ENCODE measurements at places on chromosomes 16 and 17. TPM values are rescaled to one million over a fixed set of nuclear protein-coding genes. Genes with fewer than 3 reads are reported as not detected.

DNA sequence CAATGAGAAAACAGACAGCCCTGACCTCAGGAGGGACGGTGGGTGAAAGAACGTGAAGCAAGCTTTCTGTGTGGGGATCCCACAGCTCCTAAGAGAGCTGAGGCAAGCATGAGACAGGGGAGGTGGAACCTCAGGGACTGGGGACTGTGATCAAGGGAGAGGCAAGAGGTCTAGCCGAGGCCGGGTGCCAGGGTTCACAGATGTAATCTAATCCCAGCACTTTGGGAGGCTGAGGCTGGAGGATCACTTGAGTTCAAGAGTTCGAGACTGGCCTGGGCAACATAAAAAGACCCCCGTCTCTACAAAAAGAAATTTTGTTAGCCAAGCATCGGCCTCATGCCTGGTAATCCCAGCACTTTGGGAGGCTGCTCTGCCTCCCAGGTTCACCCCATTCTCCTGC is 4.5 kb upstream of the ADAM11 start:
- peaks cover 12% of the 10 kb centered on the region for H3K27me3 ChIP-seq
- H3K36me3 ChIP-seq: no peaks in the 10 kb centered on the region
- no peak overlapping the region for H3K27ac ChIP-seq
- no peak overlapping the region for H3K4me3 ChIP-seq
- no peak for ATAC-seq
- no peaks in the 10 kb centered on the region for H3K4me1 ChIP-seq

DNA sequence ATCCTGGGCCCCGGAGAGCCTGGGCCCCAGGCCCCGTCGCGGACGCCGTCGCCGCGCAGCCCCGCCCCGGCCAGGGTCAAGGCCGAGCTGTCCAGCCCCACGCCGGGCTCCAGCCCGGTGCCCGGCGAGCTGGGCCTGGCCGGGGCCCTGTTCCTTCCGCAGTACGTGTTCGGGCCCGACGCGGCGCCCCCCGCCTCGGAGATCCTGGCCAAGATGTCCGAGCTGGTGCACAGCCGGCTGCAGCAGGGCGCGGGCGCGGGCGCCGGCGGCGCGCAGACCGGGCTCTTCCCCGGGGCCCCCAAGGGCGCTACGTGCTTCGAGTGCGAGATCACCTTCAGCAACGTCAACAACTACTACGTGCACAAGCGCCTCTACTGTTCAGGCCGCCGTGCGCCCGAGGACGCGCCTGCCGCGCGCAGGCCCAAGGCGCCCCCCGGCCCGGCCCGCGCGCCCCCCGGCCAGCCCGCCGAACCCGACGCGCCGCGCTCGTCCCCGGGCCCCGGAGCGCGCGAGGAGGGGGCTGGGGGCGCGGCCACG is 36.8 kb upstream of the ZC3H18 start:
- no peaks in the 10 kb centered on the region for H3K27me3 ChIP-seq
- H3K4me3 ChIP-seq: no peak overlapping the region
- ATAC-seq: no peak
- H3K27ac ChIP-seq: no peak overlapping the region
- no peaks in the 10 kb centered on the region for H3K4me1 ChIP-seq

Gene DPEP1
- total RNA-seq: not detected

Gene HOXB4
- 2.8 TPM for total RNA-seq

GRCh38 chr17:4152471-4152870 is 9.5 kb downstream of the CYB5D2 start:
- no peak overlapping the region for H3K27ac ChIP-seq
- no peak overlapping the region for H3K4me3 ChIP-seq

Gene PRR29
- total RNA-seq: 3.2 TPM

Gene LRRC37A3
- total RNA-seq: 17.4 TPM

DNA sequence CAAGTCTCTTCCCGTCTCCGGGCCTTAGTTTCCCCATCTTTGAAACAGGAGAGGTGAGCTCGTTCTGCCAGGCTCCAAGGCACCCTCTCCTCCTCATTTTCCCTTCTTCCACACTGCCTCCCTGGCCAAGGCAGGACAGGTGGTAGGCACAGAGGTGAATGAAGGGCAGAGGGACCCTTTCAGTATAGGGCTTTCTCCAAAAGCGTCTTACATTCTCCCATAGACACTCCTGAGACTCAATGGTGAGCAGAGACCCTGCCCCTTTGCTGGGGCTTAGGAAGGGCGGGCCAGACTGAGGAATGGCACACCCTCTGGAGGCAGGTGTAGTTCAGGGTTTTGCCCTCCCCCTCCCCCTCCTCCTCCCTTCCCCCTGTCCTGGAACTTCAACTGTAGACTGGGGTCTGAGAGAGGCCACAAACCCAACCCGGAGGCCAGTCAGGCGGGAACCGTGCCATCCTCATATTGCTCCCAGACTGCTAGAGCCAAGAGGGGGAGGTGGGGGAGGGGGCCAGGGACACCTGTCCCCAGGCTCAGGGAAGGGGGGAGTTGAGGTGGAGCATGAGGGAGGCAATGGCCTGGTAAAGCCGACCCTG is 1.9 kb downstream of the PLEKHH3 start:
- no peaks in the 10 kb centered on the region for H3K36me3 ChIP-seq
- H3K27me3 ChIP-seq: peaks cover 19% of the 10 kb centered on the region
- ATAC-seq: no peak
- no peak overlapping the region for H3K27ac ChIP-seq
- peak overlapping the region; percentile 15 for H3K4me3 ChIP-seq

GRCh38 chr17:63848834-63849689 is 6.6 kb upstream of the SMARCD2 start:
- peaks cover 14% of the 10 kb centered on the region for H3K4me1 ChIP-seq
- peak overlapping the region; percentile 83 for H3K4me3 ChIP-seq
- H3K27ac ChIP-seq: peak overlapping the region; percentile 97
- no peaks in the 10 kb centered on the region for H3K27me3 ChIP-seq
- H3K36me3 ChIP-seq: peaks cover 10% of the 10 kb centered on the region
- ATAC-seq: peak; percentile 94

Gene STH
- total RNA-seq: not detected

DNA sequence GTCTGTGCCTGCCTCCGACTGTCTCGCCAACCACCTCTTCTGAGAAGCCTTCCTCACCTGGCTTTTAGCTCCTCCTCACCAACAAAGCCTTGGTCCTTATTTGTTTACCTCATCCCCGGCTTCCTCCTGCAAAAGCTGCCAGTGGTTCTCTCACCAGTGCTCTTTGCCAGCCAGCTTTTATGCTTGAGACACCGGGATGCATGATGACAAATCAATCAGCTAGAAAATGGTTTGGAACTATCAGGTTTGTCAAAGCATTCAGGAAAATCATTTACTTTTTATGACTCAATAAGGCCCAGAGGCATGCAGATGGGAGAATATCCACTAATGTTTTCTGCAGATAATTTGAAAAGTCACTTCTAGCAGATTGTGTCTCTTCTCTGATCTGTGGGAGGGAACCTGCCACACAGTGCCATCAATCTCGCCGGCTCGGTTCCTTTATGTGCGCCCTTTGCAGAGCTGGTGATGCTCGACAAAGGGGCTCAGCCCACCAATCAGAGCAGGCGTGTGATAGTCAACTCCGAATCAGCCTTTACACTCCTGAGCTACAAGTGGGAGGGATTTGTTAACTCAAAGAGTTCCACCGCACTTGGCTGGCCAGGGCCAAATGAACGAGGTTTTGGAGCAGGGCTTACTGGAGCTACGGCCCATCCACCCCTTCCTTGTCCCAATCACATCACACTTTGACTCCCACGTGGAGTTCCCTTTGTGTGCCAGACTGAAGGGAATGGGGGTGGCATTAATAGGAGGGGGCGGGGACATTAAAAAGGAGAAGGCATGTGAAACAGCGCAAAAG is 85.8 kb downstream of the MRC2 start:
- H3K36me3 ChIP-seq: no peaks in the 10 kb centered on the region
- H3K27me3 ChIP-seq: no peaks in the 10 kb centered on the region
- H3K4me3 ChIP-seq: no peak overlapping the region
- no peak overlapping the region for H3K27ac ChIP-seq

Gene CNTNAP1
- total RNA-seq: 2.8 TPM

Gene REXO5
- 11.4 TPM for total RNA-seq

- H3K27me3 ChIP-seq: peaks cover 5% of the 10 kb centered on the region
- ATAC-seq: no peak
- no peaks in the 10 kb centered on the region for H3K4me1 ChIP-seq
Observed at GRCh38 chr17:45923511-45924268, 29.3 kb downstream of the MAPT start.

DNA sequence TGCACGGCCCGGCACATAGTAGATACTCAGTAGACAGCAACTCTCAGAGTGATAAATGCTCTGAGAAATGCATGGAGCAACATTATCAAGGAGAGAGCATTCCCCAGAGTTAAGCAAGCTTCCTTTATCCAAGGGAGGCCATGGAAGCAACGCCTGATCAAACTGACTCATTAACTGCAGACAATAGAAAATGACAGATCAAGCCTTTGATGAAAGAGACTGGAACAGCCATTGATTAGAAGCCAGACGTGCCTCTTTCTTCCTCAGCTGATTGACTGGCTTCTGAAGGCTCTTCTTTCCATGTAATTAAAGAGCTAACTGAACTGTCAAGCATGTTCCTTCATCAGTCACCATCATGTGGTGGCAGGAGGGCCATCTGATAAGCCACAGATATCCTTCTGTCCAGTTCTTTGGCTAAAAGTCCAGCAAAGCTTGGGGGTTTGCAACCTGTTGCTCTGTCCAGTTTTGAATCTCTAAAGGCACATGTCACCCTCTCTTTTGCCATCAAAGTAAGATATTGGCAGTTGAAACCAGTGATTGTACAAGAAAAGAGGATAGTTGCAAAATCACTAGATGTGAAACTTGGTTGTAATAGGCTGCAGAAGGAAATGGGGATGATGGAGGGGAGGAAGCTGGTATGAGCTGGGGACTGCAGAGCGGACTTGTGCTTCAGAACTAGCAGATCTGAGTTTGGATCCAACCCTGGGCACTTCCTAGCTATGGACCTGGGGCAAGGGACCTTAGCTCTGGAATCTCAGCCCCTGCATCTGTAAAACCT is 188.0 kb downstream of the HAPSTR1 start:
- H3K36me3 ChIP-seq: no peaks in the 10 kb centered on the region
- no peak overlapping the region for H3K4me3 ChIP-seq
- H3K27me3 ChIP-seq: peaks cover 8% of the 10 kb centered on the region
- no peak overlapping the region for H3K27ac ChIP-seq
